ENCODE measurements at places on chromosomes 12 and 14.

- DNase-seq = no peak
Measured at GRCh38 chr12:27733052-27733656, 22.5 kb downstream of the MRPS35 start.

- no peak for DNase-seq
Measured at GRCh38 chr14:52553002-52553670, 500 bp downstream of the GPR137C start.

DNA sequence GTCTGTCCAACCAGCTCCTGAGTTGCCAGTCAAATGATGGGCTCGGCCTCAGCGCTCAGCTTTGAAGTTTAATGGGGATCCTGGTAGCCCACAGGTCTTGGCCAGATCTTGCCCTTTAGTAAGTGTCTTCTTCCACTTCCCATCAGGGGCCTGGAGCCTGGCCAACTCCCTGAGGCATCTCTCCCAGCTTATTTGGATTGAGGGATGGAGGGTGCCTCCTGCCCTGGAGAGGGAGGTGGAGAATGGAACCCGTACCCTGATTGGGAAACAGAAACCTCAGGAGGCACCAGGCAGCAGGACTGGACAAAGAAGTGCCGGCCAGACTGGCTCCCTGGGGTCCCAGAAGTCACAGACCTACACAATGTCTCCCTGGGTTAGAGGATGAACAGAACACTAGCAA lies 40.5 kb upstream of the LTBP2 start:
- no peak for DNase-seq

GRCh38 chr12:101850199-101850598 lies 19.4 kb upstream of the GNPTAB start:
- no peak for DNase-seq

DNA sequence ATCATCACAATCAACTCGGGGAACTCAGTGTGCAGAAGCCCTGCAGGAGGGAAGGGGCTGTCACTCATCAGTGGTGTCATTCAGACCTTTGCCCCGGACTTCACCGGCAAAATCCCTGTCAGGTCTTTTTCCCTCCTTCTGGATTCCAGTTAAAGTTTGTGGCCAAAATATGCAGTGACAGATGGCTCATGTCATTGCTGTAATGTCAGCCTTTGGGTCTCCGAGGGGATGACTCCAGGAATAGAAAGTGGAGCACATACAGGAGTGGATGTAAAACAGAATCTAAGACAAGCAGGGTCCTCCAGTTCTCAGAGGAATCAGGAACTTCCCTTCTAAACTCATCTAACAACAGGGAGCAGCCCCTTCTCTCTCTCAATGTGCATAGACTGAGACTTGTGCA lies 130.3 kb upstream of the RASSF8 start:
- no peak for DNase-seq

DNA sequence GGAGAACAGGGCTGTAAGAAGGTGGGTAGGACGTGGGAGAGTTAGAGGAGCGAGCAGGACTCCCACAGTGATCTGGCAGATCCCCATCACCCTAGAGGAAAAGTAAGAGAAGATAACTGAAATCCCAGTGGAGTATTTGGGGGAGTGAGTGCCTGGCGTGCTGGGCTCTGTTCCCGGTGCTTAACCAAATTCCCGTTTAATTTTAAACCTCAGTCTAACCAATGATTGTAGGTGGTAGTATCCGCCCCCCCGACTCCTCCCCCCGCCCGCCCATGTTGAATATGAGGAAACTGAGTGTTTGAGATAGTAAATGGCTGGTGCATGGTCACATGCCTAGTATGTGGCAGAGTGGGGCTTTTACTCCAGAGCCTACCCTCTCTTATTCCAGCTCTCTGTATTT lies 1.2 kb downstream of the TARBP2 start:
- no peak for DNase-seq

GRCh38 chr12:67428431-67428830 lies 159.3 kb downstream of the CAND1 start:
- no peak for DNase-seq

DNA sequence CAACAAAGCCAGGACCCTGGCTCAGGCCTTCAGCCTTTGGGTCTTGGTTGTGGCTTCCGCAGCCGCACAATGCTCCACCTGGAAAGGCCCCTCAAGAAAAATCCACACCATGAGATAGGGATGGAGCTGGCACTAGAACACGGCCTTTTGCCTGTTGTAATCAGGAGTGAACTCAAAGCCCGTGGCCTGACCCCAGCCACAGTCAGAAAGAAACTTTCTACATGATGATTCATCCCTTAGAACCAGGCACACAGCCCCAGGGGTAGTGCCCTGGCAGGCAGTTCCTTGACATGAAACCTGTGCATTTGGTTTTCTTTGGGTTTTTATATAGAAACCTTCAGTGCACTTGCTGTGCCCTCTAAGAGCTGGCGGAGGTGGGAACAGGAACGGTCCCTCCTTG lies 5.1 kb downstream of the CLMN start:
- no peak for DNase-seq

GRCh38 chr12:41213107-41213506 lies 25.0 kb downstream of the PDZRN4 start:
- DNase-seq = peak; percentile 53

GRCh38 chr14:58287607-58288042 lies 10.7 kb upstream of the ARID4A start:
- DNase-seq = no peak

DNA sequence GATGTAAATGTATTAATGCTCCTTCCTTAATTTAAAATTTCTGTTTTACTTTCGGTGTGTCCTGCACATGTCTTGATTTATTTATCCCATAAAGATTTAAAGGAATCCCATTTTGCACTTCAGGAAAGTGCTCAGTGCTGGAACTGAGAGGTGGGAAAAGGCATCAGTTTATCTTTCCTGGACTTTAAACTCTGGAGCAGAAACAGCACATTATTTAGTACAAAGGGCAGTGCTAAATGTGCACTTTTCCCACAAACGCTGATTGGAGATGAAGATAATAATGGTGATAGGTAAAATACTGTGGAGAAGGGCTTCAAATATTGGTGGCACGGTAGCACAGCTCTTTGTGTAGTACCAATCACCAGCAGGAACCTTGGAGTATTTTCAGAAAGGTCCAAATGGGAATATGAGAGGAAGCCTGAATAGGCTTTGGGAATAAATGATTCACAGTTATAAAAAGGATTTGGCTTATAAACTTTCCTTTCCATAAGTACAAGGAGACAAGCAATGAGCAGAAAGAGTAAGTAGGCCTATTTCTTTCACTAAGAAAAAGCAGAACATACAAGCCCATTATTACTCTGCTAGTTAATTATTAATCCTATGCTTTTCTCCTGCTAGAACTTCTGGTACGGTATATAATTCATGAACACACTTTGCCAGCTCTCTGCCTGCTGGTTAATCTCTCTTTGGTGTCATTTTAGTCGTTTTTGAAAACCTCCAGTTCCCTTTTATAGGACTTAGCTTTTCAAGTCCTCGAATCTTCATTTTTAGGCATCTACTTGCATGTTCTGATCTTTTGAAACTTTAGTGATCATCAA lies 58.3 kb downstream of the SLC15A5 start:
- no peak for DNase-seq

- no peak for DNase-seq
Measured at GRCh38 chr12:105899589-105899988, 239.2 kb downstream of the NUAK1 start.

DNA sequence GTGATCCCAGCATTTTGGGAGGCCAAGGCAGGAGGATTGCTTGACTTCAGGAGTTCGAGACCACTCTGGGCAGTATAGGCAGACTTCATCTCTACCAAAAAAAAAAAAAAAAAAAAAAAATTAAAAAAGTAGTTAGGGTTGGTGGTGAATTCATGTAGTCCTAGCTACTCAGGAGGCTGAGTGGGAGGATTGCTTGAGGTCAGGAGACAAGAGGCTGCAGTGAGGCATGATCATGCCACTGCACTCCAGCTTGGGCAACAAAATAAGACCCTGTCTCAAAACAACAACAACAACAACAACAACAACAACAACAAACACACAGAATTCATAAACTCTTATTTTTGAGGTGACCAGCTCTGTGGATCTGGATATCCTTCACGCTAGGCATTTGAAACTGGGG lies 17.1 kb downstream of the SLC25A3 start:
- no peak for DNase-seq

DNA sequence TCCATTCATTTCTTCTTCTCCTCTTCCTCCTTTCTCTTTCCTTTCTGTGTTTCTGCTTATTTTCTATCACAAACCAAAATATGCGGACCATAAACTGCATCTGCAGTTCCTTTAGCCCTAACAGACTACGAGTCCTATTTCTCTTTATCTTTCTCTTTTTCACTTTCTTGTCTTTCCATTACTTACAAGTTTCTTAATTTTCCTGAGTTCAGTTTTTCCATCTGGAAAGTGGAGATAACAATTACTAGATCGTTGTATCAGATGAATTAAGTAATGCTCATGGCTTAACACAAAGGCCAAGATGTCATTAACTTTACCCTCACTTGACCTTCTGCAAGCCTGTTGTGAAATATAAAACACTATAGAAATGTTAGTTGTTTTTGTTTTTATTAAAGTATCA lies 983 bp upstream of the COPS7A start:
- DNase-seq = no peak

DNA sequence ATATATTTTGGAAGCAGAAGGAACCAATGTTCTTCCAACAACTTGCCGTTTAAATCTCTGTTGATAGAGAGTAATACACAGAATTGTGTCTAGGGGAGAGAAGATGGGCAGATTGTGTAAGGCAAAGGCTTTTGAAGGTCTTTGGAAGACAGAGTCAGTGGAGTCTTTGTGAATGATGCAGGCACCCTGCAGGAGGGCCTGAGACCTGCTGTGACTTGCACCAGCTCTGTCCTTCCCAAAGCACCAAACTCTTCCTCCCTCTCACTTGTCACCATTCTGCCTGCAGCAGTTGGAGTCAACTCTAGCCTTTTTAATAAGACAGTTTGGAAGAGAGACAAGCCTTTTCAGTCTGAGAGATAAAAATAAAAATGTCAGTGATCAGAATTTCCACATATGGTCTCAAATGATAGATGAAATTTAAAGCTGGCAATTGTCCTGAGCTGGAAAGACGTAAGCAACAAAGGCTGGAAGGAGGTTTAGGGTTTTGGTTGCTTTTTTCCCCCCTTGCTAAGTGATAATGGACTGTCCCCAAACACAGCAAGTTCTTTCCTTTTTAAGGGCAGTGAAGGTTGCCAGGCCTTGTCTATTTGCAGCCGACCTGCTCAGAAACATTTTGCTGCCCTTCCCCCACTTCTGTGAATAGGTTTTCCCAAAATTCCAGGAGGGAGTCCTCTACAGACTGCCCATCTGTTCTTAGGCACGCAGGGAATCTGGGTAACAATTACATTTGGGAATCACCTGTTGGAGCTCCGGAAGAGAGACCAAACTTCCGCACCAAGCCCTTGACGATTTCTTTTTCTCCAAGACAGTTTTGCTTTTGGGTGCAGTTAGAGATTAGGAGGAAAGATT lies 103.0 kb upstream of the NTF3 start:
- no peak for DNase-seq

GRCh38 chr12:43969882-43970281 lies 134.0 kb downstream of the TMEM117 start:
- no peak for DNase-seq

DNA sequence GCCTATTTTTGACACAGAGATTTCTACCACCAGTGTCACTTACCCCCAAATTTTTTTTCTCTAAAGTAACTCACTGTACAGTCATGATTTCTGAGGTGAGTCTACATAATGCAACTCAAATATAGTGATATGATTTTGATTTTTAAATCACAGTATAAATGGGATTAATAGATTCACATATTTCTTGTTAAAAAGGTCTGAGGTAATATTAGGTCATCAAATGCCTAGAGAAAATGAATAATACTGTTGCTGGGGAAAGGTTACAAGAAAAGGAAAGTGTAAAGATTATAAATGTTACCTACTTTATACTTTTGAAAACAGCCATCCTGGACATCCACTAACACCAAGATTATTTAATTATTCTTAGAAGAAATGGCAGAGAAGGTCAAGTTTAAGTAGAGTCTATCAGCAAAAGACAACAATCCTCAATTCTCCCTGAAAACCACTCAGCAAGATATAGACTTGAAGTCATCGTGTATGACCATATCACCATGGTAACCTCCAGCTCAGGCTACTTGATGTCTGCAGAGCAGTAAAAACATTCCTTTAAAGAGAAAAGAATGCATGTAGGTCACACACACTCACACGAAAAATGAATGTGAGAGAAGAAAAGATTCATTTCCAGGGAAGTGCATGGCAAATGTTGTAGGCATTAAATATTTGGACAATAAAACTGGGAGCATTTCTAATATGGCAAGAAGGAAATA lies 58.7 kb downstream of the CCDC59 start:
- no peak for DNase-seq

DNA sequence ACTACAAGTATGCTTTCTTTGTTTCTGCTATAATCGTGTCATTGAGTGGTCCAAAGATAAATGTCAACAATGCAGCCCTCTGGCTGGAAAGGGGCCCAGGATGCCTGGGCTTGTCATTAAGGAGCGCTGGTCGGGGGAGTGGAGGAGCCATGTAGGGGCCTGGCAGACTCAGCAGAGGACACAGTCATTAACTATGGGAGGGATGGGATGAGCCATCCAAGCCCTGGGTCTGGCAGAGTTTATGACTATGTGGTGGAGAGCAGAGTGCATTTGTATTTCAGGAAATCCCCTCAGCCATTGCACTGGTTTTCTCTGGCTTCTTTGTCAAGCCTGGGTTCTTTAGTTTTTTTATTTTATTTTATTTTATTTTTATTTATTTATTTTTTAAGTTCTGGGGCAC lies 243.1 kb downstream of the C12orf75 start:
- no peak for DNase-seq

DNA sequence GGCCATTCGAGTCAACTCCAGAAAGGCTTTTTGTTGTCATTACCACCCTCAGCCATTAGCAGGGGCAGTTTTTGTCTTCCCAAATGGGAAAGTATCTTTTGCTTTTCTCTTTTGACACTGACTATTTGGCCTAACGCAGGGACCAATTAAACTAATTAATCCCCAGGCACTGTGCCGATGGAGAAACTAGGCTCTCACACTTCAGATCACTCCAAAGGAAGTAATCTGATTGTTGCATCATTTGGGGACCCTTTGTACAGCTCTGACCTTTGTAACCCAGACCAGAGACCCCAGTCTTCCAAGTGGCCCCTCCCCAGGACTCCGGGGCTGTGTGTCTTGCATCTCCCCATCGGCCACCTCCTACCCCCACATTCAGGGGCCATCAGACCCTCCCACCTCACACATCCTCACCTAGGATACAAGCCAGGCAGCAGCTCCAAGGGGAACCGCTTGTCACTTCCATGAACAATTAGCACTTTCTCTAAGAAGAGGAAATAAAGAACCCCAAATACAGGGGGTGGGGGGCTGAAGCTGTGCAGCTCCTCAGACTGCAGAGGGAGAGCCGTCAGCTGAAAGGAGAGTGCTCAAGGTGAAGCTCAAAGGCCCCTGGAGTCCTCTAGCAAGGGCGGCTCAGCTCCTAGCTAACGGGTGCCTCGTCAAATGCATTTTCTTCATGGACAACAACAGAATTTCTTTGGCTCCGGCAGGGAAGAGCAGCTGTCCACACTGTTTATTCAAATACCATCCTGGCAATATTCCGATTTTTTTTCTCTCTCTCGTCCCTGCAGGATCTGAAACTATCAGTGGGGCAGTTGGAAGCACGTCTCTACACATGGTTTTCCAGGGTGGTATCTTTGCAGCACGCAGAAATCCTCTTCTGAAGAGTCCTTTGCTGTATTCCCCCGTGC lies 64.3 kb upstream of the DIO3 start:
- DNase-seq = no peak

GRCh38 chr12:459430-460258 lies at the start of gene B4GALNT3:
TSS of gene B4GALNT3 (plus strand) at chr12:459939. CDS start at chr12:460377, 438 bp downstream.
- DNase-seq = peak; percentile 38

- peak; percentile 47 for DNase-seq
Measured at GRCh38 chr12:101414533-101415119, 7.1 kb upstream of the ARL1 start.

Measured in DMS79 (cell line).